ENCODE measurements at places on chromosomes 11 and 22. TPM values are rescaled to one million over a fixed set of nuclear protein-coding genes. Genes with fewer than 3 reads are reported as not detected.

- peaks cover 77% of the 10 kb centered on the region for H3K4me1 ChIP-seq
- peak overlapping the region; percentile 62 for H3K4me3 ChIP-seq
- DNase-seq = peak; percentile 92
- peak overlapping the region; percentile 95 for H3K27ac ChIP-seq
- H3K27me3 ChIP-seq = no peaks in the 10 kb centered on the region
- no peaks in the 10 kb centered on the region for H3K36me3 ChIP-seq
Observed at GRCh38 chr11:72041364-72042063, 38.8 kb downstream of the NUMA1 start.

DNA sequence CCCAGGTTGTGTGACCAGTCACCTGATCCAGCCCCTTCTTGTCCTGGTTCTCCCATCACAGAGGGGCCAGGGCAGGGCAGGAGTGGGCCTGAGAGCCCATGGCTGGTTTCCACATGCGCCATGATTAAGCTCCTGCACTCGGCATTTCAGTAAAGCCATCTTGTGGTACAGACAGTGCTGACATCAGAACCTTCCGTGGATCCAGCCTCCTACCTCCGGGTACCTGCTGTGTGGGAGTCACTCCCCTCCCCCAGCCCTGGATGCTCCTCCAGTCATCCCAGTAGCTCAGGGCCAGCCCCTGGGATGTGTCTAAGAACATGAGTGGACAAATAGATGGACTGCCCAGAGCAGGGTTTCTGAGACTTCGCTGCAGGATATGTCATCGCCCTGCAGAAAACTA is 22.1 kb upstream of the MGAT3 start:
- DNase-seq = no peak
- no peak overlapping the region for H3K27ac ChIP-seq
- H3K4me1 ChIP-seq = peaks cover 35% of the 10 kb centered on the region
- peaks cover 23% of the 10 kb centered on the region for H3K36me3 ChIP-seq

- no peak overlapping the region for H3K4me3 ChIP-seq
- no peaks in the 10 kb centered on the region for H3K4me1 ChIP-seq
- no peak for DNase-seq
- H3K36me3 ChIP-seq = no peaks in the 10 kb centered on the region
Observed at GRCh38 chr11:123976770-123977560, 616 bp downstream of the OR10S1 start.

GRCh38 chr22:46040471-46041465 is 63.8 kb upstream of the WNT7B start:
- peak overlapping the region; percentile 58 for H3K27ac ChIP-seq
- peaks cover 73% of the 10 kb centered on the region for H3K4me1 ChIP-seq
- H3K36me3 ChIP-seq = no peaks in the 10 kb centered on the region
- no peak for DNase-seq
- H3K27me3 ChIP-seq = no peaks in the 10 kb centered on the region
- no peak overlapping the region for H3K4me3 ChIP-seq

DNA sequence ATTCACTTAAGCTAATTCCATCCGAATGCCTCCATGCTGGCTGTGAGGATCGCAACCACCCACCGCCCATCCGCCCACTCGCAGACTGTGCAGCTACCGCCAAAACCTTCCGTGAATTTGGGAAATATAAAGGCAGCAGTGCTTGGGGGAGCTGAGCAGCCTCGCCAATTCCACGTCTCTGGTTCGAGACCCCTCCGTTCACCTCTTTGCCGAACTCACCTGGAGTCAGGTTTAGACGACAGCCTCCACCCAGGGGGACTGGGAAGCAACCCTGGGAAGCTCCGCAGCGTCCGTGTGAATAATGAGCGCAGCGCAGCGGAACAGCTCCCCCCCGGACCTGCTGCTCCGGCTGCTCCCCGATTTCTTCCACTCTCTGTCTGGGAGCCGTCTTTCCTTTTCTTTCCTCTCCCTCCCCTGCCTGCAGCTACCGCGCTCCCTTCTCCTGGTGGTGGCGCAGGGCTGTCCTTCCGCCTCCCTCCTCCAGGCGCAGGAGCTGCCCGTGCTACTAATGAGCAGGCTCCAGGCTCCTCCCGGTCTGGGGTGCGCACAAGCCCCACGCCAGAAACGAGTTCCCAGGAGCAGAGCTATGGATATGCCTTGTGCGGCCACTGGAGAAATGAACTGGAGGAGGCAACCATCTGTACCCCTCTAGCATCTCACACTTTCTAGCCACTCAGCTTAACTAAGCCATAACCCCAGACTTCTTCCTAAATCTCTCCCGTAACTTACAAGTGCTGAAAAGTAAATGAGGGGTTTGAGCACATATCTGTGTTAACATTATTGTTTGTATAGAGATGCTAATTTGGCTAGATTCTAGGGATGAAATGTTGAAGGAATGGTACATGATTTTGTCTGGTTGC is 107.3 kb downstream of the XKR3 start:
- no peak overlapping the region for H3K4me3 ChIP-seq
- H3K36me3 ChIP-seq = no peaks in the 10 kb centered on the region
- H3K27me3 ChIP-seq = no peaks in the 10 kb centered on the region
- H3K4me1 ChIP-seq = no peaks in the 10 kb centered on the region

DNA sequence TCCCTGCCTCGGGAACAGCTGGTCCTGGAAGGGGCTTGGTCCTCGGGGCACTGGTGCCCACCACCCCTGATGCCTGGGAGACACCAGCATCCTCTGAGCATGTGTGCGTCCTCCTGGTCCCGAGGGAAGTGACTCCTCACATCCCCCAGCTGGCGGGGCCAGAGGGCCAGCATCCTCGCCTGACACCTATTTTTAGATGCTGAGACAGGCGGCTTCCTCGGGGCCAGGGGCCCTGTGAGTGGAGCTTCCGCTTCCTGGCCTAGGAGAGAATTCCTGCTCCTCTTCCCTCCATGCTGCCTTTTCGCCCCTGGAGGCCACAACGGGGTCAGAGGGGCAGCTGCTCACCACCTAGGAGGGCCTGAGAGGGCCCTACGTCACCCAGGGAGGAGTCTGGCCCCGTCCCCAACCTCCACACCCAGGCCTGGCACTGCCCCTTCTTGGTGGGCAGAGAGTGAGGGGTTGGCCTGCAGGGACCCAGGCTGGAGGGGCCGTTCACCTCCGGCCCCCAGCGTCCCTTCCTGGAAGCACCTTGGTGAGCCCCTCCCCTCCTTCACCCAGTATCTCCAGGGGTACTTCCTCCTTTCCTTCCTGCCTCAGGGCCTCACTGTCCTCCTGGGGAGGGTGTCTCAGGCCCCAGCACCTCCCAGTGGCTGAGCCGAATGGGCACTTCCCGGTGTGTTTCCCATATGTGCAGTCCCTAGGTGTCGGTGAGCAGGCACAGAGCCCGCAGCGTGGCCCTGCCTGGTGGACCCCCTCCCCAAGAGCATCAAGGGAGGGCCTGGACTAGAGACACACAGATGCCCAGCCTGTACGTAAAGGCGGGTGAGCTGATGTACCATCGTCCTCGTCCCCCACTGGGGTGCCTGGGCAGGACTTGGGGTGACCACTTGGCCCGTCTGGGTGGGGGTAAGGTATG is 6.1 kb downstream of the CD81 start:
- peaks cover 95% of the 10 kb centered on the region for H3K4me1 ChIP-seq
- H3K27me3 ChIP-seq = no peaks in the 10 kb centered on the region
- peak overlapping the region; percentile 34 for H3K4me3 ChIP-seq
- peak overlapping the region; percentile 100 for H3K27ac ChIP-seq
- peak; percentile 93 for DNase-seq

GRCh38 chr11:102610200-102610599 is 14.9 kb downstream of the MMP20 start:
- H3K27ac ChIP-seq = no peak overlapping the region
- no peaks in the 10 kb centered on the region for H3K4me1 ChIP-seq
- no peak overlapping the region for H3K4me3 ChIP-seq
- peak; percentile 42 for DNase-seq

DNA sequence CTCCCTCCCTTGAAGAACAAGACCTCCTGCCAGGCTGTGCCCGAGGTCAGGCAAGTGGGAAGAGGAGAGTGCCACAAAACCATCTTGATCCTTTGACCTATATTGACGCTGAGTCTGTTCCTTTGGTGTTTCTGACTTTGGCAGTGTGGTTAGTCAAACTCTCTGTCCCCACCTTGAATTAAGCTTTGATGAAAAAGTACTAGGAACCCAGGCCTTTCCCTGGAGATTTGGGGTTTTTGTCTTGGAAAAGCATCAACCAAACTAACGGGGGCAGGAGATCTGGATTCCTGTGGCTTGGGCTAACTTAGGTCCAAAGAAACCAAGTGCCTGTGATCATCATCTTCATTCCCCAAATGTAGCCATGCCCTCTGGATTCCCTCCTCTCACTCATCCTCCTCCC is 40.4 kb downstream of the ARFGAP2 start:
- H3K27ac ChIP-seq = no peak overlapping the region
- no peaks in the 10 kb centered on the region for H3K4me1 ChIP-seq
- no peak for DNase-seq
- H3K27me3 ChIP-seq = no peaks in the 10 kb centered on the region
- H3K4me3 ChIP-seq = no peak overlapping the region

- H3K27me3 ChIP-seq = no peaks in the 10 kb centered on the region
- H3K4me1 ChIP-seq = peaks cover 45% of the 10 kb centered on the region
- no peak for DNase-seq
Observed at GRCh38 chr11:3971756-3972404, 116.4 kb downstream of the STIM1 start.

DNA sequence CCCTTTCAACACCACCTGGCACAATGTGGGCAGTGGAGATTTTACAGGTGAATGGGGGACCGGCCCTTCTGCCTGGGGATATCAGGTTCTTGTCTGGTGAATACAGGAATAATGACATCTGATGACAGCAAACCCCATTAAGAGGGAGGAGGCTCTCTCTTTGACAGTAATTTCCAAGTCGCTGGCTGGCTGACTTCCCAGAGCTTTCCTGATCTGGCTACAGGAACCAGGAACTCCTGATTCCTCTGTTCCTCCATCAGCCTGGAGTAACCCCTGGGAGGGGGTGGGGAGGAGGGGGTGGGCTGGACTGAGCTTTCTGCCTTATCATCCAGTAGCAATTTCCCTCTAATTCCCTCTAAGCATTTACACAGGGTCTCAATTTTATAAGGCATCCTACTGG is 3.7 kb upstream of the MIEF1 start:
- DNase-seq = no peak
- no peak overlapping the region for H3K4me3 ChIP-seq
- no peaks in the 10 kb centered on the region for H3K36me3 ChIP-seq
- no peaks in the 10 kb centered on the region for H3K27me3 ChIP-seq
- peak overlapping the region; percentile 7 for H3K27ac ChIP-seq
- H3K4me1 ChIP-seq = peaks cover 54% of the 10 kb centered on the region

The GPR83 gene
- total RNA-seq = 0.40 TPM

The SEPTIN3 gene
- 0.46 TPM for total RNA-seq

The SYTL2 gene
- 7.1 TPM for total RNA-seq

The MMP10 gene
- not detected for total RNA-seq

The NNMT gene
- total RNA-seq = 88.9 TPM

The SERPING1 gene
- 290 TPM for total RNA-seq

The BDNF gene
- total RNA-seq = 0.23 TPM

The CCDC188 gene
- 0.45 TPM for total RNA-seq

Measured in esophagus muscularis mucosa (tissue), 4 donors.